ENCODE measurements at places on chromosomes 16 and 17. TPM values are rescaled to one million over a fixed set of nuclear protein-coding genes. Genes with fewer than 3 reads are reported as not detected.

- H3K4me3 ChIP-seq, result peak overlapping the region; percentile 65
- no peaks in the 10 kb centered on the region for H3K4me1 ChIP-seq
- no peak overlapping the region for H3K27ac ChIP-seq
- peak; percentile 48 for DNase-seq
- H3K27me3 ChIP-seq, result peaks cover 77% of the 10 kb centered on the region
These were observed 804 bp downstream of the TGFB1I1 start for GRCh38 chr16:31472709-31473203.

Gene SLC35G6
- not detected for total RNA-seq

DNA sequence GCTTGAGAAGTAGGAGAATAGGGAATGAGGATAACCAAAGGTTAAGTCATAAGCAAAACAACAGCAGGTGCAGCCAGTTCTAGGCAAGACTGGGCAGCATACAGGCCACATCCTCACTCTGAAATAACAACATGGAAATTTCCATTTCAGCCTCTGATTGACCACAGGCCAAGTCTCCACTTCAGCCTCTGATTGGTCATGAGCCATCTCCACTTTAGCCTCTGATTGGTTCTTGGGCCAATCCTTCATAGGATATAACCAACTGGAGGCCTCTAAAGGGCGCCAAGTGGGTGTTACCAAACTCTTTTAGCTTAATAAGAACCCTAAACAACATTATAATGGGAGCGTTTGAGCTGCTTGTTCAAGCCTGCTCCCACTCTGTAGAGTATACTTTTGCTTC lies 512.0 kb downstream of the NPIPA7 start:
- DNase-seq, result no peak
- H3K27me3 ChIP-seq, result no peaks in the 10 kb centered on the region
- H3K36me3 ChIP-seq, result no peaks in the 10 kb centered on the region
- no peak overlapping the region for H3K4me3 ChIP-seq

Gene CPNE7
- 21.1 TPM for total RNA-seq

GRCh38 chr16:3661922-3662321 lies 7.4 kb downstream of the DNASE1 start:
- no peak overlapping the region for H3K4me3 ChIP-seq
- H3K36me3 ChIP-seq, result no peaks in the 10 kb centered on the region
- DNase-seq, result no peak
- no peaks in the 10 kb centered on the region for H3K27me3 ChIP-seq
- H3K4me1 ChIP-seq, result no peaks in the 10 kb centered on the region

DNA sequence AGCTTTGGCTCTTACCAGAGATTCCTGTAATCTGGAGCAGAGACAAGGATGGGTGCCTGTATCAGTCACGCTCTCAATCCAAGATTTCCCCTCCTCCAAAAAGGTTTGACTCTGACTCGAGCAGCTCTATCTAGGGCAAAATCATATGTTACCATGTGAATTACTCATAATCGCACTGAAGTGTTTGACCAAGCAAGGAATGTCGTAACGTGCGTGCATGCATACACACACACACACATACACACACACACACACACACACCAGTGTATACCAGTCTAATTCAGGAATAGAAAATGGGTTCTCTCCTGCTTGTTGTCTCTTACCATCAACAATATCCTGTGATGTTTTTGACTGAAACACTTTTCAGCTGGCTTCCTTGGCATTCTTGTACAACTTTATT lies 835.1 kb downstream of the KCNJ2 start:
- no peaks in the 10 kb centered on the region for H3K4me1 ChIP-seq
- no peak overlapping the region for H3K4me3 ChIP-seq
- DNase-seq, result no peak
- H3K27ac ChIP-seq, result no peak overlapping the region

Gene TSNAXIP1
- total RNA-seq, result 2.8 TPM

Gene WDR45B
- 110 TPM for total RNA-seq

DNA sequence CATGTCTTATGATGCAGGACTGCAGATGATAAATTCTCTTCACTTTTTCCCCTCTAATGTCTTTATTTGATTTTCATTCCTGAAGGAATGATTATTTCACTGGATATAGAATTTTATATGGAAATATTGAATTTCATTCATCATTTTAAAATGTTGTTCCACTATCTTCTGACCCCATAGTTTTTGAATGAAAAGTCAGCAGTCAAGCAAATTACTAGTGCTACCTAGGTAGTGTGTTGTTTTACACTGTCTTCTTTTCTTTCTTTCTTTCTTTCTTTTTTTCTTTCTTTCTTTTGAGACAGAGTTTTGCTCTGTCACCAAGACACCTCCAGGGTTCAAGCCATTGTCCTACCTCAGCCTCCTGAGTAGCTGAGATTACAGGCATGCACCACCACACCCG lies 76.9 kb downstream of the WSB1 start:
- no peaks in the 10 kb centered on the region for H3K27me3 ChIP-seq
- no peak for DNase-seq
- H3K4me3 ChIP-seq, result no peak overlapping the region
- no peak overlapping the region for H3K27ac ChIP-seq

- H3K4me1 ChIP-seq, result peaks cover 12% of the 10 kb centered on the region
- no peak overlapping the region for H3K4me3 ChIP-seq
- no peaks in the 10 kb centered on the region for H3K36me3 ChIP-seq
- no peaks in the 10 kb centered on the region for H3K27me3 ChIP-seq
- no peak overlapping the region for H3K27ac ChIP-seq
These were observed 30.5 kb downstream of the CDH1 start for GRCh38 chr16:68767581-68767980.

GRCh38 chr17:32976131-32976530 lies 15.5 kb upstream of the SPACA3 start:
- no peak overlapping the region for H3K27ac ChIP-seq
- H3K4me3 ChIP-seq, result no peak overlapping the region
- H3K27me3 ChIP-seq, result no peaks in the 10 kb centered on the region
- no peaks in the 10 kb centered on the region for H3K36me3 ChIP-seq
- H3K4me1 ChIP-seq, result no peaks in the 10 kb centered on the region
- no peak for DNase-seq

GRCh38 chr16:1222553-1223354 lies 2.3 kb downstream of the TPSG1 start:
- no peak overlapping the region for H3K4me3 ChIP-seq
- DNase-seq, result no peak
- no peaks in the 10 kb centered on the region for H3K27me3 ChIP-seq
- H3K27ac ChIP-seq, result no peak overlapping the region
- no peaks in the 10 kb centered on the region for H3K36me3 ChIP-seq

DNA sequence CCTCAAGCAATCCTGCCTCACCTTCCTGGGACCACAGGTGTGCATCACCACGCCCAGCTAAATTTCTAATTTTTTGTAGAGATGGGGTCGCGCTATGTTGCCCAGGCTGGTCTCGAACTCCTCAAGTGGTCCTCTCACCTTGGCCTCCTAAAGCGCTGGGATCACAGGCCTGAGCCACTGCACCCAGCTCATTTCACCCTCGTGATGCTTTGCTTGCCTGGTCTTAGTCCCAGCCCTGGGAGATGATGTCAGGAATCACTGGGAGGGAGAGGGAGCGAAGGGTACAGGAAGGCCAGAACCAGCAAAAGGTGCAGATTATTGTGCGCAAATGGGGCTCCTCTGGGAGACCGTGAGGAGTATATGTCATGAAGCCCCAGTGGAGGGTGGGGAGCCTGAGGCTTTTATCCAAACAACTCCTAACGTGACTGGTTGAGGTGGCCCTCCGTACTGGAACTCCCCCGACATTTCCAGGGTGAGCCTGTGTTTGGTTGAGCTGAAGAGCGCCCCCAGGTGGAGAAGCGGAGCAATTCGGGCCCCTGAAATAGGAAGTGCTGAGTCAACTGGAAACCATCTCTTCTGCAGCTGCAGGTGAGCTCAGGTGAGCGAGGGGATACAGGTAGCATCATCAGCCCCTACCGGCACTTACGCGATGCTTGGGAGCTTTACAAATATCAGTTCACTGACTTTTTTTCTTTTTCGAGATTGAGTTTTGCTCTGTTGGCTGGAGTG lies 41.2 kb upstream of the HAPSTR1 start:
- peaks cover 3% of the 10 kb centered on the region for H3K4me1 ChIP-seq
- H3K4me3 ChIP-seq, result no peak overlapping the region
- no peaks in the 10 kb centered on the region for H3K27me3 ChIP-seq
- no peaks in the 10 kb centered on the region for H3K36me3 ChIP-seq
- DNase-seq, result peak; percentile 61

DNA sequence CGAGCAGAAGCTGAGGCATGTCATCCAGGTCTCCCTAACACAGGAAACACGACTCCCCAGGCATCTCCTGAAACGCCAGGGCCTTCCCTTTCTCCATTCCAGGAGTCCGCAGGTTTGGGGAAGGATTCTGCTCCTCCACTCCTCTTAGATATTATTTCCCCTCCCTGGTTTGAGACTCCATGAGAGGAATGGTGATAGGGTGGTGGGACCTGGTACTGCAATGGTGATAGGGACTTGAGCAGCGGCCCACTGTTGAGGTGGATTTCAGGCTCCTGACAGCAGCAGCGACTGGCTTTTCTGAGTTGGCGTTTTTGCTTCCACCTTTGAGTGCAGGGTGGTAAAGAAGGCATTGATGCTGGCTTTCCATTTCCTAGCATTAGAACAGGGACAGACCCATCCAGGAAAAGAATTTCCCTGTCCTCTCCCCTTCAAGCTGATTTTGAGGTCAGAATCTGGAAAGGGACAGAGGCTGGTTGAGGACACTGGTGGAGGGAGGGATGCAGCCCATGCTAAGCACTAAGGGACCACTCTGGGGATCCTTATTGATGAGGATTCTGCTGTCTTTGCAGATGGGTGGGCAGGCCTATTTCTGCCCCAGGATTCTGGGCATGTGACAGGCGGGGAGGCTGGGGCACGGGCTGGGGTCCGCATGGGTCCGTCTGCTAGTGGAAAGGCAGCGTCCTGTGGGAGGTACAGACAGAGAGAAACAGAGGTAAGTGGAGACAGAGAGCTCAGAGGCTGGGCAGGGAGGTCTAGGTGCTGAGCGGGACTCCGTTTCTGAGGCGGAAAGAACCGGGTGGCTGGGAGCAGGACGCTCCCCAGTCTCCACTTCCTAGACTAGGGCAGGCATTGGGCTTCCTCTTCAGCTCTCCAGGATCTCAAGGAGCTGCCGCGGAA lies 1.3 kb upstream of the TBX4 start:
- H3K27me3 ChIP-seq, result peaks cover 100% of the 10 kb centered on the region
- H3K4me1 ChIP-seq, result peaks cover 17% of the 10 kb centered on the region
- peak overlapping the region; percentile 45 for H3K4me3 ChIP-seq
- H3K36me3 ChIP-seq, result no peaks in the 10 kb centered on the region
- H3K27ac ChIP-seq, result no peak overlapping the region

- H3K4me3 ChIP-seq, result no peak overlapping the region
- no peak overlapping the region for H3K27ac ChIP-seq
- peaks cover 31% of the 10 kb centered on the region for H3K36me3 ChIP-seq
- no peaks in the 10 kb centered on the region for H3K27me3 ChIP-seq
- H3K4me1 ChIP-seq, result no peaks in the 10 kb centered on the region
These were observed 73.2 kb downstream of the MYH10 start for GRCh38 chr17:8557176-8557806.

GRCh38 chr17:30393911-30394867 lies 15.5 kb downstream of the CPD start:
- H3K4me1 ChIP-seq, result no peaks in the 10 kb centered on the region
- H3K4me3 ChIP-seq, result no peak overlapping the region
- H3K27ac ChIP-seq, result no peak overlapping the region
- no peak for DNase-seq
- no peaks in the 10 kb centered on the region for H3K36me3 ChIP-seq

GRCh38 chr17:82213251-82214011 lies 789 bp upstream of the CCDC57 start:
- H3K4me1 ChIP-seq, result no peaks in the 10 kb centered on the region
- H3K36me3 ChIP-seq, result no peaks in the 10 kb centered on the region
- DNase-seq, result peak; percentile 66

GRCh38 chr16:85355515-85355837 lies 243.2 kb upstream of the CIBAR2 start:
- H3K4me3 ChIP-seq, result no peak overlapping the region
- no peak for DNase-seq
- H3K4me1 ChIP-seq, result peaks cover 16% of the 10 kb centered on the region
- H3K27me3 ChIP-seq, result no peaks in the 10 kb centered on the region
- no peak overlapping the region for H3K27ac ChIP-seq
- H3K36me3 ChIP-seq, result no peaks in the 10 kb centered on the region

DNA sequence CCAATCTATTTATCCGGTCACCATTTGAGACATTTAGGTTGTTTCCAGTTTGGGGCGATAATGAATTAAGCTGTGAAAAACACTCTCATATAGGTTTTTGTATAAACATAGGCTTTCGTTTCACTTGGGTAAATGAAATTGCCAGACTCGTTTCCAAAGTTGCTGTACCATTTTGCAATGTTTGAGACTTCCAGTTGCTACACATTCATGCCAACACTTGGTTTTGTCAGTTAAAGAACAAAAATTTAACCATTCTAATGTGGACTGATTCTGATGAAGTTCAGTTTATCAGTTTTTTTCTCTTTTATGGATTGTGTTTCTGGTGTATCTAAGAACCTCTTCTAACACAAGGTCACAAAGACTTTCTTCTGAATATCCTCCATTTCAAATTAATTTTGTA lies 52.4 kb downstream of the YPEL2 start:
- H3K4me1 ChIP-seq, result peaks cover 5% of the 10 kb centered on the region
- no peaks in the 10 kb centered on the region for H3K27me3 ChIP-seq
- H3K27ac ChIP-seq, result no peak overlapping the region
- no peaks in the 10 kb centered on the region for H3K36me3 ChIP-seq
- no peak overlapping the region for H3K4me3 ChIP-seq

DNA sequence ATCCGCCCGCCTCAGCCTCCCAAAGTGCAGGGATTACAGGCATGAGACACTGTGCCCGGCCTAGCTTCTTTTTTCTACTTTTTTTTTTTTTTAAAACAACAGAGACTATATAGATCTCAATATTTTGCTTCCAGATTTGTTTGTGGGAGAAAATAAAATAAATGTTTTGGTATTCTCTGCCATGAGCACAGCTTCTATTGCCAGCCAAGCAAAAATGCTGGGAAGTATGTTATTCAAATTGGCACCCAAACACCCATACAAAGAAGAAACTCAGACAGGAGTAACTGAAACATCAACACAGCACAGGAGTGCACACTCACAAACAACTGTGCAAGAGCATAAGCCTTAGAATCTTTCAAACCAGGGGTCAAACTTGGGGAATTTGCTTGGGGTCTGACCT lies 37.2 kb upstream of the CLEC3A start:
- no peaks in the 10 kb centered on the region for H3K27me3 ChIP-seq
- DNase-seq, result no peak
- H3K36me3 ChIP-seq, result no peaks in the 10 kb centered on the region

Gene GTF3C1
- total RNA-seq, result 60.9 TPM

- no peak overlapping the region for H3K4me3 ChIP-seq
- no peaks in the 10 kb centered on the region for H3K4me1 ChIP-seq
- H3K27ac ChIP-seq, result no peak overlapping the region
- DNase-seq, result no peak
These were observed 248.0 kb downstream of the TMEM114 start for GRCh38 chr16:8342276-8342675.

DNA sequence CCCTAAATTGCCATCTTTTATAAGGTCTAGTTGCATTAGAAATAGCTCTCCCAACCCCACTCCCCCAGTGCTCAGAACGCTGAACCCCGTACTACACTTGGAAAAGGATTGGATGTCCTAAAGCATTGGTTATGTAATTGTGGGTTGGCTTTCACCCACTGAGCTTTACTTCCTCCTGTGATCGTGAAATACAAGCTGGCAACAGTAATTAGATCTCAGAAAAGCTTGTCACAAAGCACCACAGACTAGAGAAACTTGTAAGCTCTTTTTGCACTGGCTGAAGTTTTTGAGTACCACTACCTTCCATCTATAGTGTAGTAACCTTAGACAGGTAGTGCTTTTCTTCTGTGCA lies 54.4 kb downstream of the SIAH1 start:
- no peaks in the 10 kb centered on the region for H3K27me3 ChIP-seq
- no peak overlapping the region for H3K4me3 ChIP-seq
- peaks cover 5% of the 10 kb centered on the region for H3K4me1 ChIP-seq
- DNase-seq, result no peak
- no peaks in the 10 kb centered on the region for H3K36me3 ChIP-seq
- H3K27ac ChIP-seq, result no peak overlapping the region

GRCh38 chr16:75227361-75228142 lies 8.8 kb downstream of the CTRB1 start:
- no peaks in the 10 kb centered on the region for H3K36me3 ChIP-seq
- no peak for DNase-seq
- no peaks in the 10 kb centered on the region for H3K4me1 ChIP-seq
- no peak overlapping the region for H3K27ac ChIP-seq

Gene ICAM2
- not detected for total RNA-seq

All from neural progenitor cell (in vitro differentiated cells).